ENCODE measurements at places on chromosomes 16 and 17. TPM values are rescaled to one million over a fixed set of nuclear protein-coding genes. Genes with fewer than 3 reads are reported as not detected.

- no peak for DNase-seq
Measured at GRCh38 chr16:88856122-88856827, 472 bp downstream of the GALNS start.

GRCh38 chr17:49575679-49576087 is at the start of gene NXPH3:
Gene NXPH3 (plus strand): TSS chr17:49575871. CDS start chr17:49576220, 349 bp downstream.
- no peak for DNase-seq

- DNase-seq = no peak
Measured at GRCh38 chr17:66711401-66711800, 123.5 kb upstream of the CACNG5 start.

GRCh38 chr17:72287586-72287985 is 166.8 kb downstream of the SOX9 start:
- no peak for DNase-seq

DNA sequence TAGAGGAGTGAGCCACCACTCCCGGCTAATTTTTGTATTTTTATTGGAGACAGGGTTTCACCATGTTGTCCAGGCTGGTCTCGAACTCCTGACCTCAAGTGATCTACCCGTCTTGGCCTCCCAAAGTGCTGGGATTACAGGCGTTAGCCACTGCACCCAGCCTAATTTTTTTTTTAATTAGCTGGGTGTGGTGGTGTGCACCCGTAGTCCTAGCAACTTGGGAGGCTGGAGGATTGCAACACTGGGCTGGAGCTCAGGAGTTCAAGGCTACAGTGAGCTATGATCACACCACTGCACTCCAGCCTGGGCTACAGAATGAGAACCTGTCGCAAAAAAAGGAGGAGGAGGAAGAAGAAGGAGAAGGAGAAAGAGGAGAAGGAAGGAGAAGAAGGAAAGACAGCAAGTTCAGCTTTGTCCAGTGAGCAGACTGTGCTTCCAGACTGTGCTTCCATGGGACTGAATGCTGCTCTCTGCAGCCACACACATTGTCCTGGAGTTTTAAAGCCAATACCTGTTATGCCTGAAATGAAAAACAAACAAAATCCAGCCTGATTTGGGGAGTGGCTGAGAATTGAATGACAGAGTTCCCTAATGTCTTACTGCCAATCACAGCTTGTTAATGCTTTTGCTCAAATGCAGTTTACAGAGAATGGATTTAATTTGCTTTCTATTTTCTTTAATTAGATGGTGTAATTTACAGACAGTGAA is 2.8 kb upstream of the TNFRSF13B start:
- no peak for DNase-seq

DNA sequence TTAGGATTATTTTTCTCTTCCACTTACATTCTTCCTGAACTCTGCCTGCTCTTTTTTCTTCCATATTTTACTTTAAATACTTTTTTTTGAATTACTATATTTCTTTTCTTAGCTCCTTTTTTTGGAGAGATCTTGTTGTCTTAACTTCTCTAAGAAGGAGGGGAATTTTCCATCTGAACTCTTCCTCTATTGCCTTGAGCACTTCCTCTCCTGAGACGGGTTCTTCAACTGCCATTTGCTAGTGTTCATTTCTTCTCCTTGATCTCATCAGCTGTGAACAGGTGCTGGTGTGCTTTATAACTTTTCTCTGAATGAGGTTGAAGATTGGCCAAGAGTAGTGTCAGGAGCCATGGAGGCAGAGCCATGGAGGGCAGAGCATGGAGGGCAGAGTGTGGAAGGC is 15.1 kb upstream of the CD300LD start:
- no peak for DNase-seq

DNA sequence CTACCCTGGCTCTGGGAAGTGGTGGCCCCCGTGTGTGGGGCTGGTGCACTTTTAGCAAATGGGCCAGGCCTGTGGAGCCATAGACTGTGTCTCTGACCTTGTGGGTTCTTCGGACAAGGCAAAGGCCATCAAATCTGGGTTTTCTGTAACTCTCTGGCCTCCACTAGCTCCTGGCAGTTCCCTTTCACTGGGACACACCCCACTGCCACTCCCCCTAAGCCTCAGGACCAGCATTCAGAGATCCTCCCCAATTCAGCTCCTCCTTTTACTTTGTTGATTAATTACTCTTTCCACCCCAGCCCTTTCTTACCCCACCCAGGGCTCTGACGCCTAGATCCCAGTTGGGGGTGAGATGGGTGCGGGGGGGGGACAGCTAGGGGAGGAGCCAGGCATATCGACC is 53.9 kb upstream of the IRX3 start:
- no peak for DNase-seq

DNA sequence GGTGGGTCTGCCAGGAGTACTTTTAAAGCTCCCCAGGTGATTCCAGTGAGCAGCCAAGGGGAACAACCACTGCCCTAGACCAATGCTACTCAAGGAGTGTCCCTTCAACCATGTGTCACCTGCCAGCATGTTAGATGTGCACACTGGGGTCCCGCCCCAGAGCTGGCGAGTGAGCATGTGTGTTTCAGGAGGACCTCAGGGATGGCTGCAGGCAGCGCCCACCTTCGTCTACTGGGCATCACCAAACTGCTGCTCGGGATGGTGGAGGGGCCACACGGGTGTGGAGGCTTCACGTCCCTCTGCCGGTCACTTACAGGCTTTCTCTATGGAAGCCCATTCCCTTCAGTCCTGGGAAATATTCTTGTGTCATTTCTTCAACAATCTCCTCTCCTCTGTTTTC is 29.0 kb upstream of the DOC2B start:
- DNase-seq = no peak

The COX10 gene
- total RNA-seq = 13.4 TPM

The MYH13 gene
- total RNA-seq = not detected

All from Panc1 (cell line).